NCI-H1694 (cell line): ENCODE measurements at places on chromosomes 7 and 10.

DNA sequence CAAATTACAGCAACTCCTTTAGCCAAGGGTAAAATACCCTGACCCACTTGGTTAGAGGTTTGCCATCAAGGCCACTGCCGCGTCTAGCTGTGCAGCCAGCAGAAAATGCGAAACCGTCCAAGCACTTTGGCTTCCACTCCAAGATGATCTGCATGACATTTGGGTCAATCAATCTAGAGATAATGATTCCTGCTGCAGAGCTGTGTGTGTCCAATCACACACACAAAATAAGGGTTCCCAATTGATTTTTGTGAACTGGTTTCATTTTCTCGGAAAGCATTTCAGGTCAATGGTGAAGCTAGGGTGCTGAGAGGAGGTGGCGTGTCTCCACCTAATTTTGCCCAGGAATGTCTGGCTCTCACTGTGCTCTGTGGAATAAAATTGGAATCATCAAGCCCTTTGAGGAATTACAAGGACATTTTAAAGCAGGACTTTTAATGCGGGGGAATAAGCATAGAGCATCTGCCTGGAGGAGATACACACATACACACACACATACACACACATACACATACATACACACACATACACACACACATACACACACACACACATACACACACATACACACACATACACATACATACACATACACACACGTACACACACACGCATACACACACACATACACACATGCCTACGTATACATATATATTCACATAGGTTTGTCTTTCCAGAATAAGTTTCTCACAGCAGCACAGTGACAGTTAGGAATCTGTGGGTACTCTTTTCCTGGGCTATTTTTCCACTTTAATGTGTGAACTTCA lies 59.5 kb downstream of the ACADSB start:
- DNase-seq = no peak

DNA sequence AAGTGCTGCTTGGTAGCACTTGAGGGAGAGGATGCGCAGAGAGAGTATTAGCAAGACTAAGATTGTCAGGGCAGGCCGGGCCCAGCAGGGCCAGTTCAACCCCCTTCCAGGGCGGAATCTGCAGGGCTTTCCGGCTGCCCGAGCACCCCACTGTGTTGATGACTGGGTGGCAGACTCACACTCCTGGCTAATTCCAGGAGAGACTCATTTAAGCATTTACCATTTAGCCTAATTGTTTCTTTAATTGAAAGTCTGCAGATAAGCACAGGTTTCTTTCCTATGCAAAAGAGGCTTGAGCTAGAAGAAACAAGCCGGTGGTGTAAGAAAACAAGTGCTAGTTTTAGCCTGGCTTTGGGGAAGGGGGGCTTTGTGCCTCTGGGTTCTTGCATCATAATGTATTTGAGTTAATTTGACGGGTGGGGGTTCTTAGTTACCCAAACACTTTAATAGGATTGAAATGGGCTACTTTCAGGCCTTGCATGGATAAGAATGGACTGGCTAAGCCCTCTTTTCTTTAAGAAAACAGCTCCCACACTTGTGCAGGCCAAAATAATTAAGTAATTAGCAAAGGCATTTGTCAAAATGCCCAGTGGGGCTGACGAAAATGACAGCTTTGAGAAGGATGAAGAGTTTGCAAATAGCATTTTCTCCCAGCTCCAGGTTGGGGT lies 201.3 kb downstream of the MYOF start:
- no peak for DNase-seq

DNA sequence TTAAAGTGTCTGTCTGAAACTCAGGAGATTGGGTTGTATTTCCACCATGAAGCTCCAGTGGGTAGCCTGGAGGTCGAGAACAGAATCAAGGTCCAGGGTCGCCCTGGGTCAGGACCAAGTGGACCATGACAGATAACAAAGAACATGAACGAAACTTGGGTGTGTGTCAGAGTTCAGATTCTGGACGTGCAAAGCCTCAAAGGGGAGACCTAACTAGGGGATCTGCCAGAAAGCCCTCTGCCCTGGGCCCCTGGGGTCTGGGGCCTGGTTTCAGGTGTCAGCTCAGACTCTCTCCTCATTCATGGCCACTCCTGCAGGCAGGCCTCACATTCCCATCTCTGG lies 1.6 kb downstream of the RASSF4 start:
- no peak for DNase-seq

DNA sequence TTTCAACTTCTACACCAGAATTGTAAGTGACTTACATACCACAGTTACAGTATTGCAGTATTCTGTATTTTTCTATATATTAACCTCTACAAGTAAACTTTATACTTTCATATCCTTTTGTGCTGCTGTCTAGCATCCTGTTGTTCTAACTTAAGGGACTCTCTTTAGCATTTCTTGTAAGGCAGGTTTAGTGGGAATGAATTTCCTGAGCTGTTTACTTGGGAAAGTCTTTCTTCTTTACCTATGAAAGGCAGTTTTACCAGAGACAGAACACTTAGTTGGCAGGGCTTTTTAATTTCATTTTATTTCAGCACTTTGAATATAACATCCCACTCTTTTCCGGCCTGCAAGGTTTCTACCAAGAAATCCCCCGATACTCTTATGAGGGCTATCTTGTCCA lies 75.8 kb upstream of the WAC start:
- no peak for DNase-seq

- no peak for DNase-seq
These were observed 71.6 kb downstream of the BTRC start for GRCh38 chr10:101425535-101425934.

DNA sequence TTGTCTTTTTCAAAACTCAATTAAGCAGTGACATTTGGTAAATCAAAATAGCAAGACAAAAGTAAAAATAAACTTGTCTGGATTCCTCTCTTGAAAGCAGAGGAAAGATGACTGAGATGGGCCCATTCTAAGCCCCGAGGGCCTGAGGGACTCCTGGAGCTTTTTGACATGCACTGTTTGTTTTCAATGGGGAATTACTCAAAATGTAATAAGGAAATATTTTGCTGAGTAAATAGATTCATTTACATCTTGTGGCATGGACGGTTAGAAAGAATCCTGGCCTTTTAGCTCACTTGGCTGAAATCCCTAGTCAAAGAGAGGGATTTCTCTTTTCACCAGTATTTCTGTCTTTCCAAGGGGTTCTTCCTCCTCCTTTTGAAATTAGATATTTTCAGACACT lies 108.0 kb downstream of the MKX start:
- no peak for DNase-seq

- no peak for DNase-seq
These were observed 104.5 kb upstream of the ZPBP start for GRCh38 chr7:50197549-50197948.

DNA sequence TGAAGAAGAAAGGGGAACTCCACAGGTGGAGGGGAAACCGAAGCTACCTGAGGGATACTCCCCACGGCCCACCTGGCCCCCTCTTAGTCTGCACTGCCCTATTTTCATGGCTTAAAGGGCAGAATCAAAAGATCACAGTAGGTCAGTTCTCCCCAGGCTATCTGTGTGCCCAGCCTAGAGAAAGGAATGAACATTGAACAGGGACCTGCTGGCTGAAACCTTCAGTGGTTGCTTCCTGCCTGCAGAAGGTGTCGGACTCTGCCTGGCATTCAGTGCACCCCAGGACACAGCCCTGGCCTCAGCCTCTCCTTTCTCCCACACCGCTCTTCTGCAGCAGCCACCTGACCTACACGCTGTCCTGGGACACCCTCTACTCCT lies 74.5 kb downstream of the PRKAG2 start:
- DNase-seq = no peak

GRCh38 chr7:38878694-38879457 lies 30.1 kb downstream of the VPS41 start:
- no peak for DNase-seq

DNA sequence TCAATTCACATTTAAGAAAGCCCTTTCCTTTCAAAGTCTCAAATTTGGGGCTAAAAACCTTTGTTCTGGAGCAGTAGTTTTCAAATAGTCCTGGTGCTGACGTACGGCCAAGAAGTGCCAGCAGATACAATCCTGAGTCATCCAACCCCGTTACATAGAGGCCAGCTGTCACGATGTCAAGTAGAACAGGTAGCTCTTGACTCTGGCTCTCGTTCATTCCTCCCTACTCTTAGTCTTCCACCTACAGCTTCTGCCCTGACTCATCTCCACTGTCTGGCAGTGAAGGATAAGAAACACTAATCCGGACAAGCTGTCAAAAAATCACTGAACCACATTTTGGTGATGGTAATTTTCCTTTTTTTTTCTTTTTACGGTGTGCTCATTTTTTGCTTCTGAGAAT lies 132.4 kb upstream of the PTN start:
- DNase-seq = no peak

DNA sequence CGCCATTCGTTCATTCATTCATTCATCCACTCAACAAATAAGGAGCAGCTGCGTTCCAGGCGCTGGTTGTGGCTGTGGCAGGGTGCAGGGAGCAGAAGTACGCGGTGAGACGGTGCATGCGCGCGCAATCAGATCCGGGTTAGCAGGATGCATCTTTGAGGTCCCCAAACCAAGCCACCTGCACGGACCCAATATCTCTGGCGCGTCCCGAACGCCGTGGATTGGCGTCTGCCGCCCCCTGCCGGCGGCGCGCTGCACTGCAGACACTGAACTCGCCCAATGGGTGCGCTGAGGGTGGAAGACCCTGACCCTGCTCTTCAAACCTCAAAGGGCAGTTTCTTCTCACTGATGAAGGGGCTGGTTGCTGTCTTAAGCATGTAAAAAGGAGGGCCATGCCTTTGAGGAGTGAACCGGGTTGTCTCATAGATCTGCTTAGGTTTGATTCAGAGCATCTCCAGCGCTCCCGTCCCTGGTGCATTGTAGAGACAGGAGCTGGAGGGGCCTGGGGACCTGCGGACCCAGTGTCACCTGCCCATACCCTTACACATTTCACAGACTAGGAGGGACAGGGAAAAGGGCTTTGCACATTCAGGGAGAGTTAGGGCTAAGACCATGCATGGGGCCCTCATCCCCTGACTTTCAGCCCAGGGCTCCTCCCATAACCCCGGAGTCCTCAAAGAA lies 102.5 kb downstream of the RAMP3 start:
- DNase-seq = peak; percentile 36

- DNase-seq = no peak
These were observed 216.3 kb downstream of the CHCHD3 start for GRCh38 chr7:132865366-132866143.

DNA sequence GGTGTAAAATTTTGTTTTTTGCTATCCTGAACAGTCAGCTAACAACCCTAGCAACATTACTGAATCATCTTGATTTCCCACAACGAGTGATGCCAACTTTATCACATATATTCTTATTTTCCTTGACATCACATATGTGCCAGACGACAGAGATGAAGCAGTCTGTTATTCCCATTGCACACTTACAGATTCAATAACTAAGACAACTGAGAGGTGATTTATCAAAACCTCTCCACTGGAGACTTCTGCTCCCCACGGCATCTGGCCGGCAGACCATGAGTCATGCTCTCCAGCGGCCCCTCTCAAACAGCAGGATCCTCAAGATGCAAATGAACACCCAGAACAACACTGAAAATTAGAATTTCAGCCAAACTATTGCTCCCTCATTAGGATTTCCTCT lies 57.1 kb downstream of the AMPH start:
- no peak for DNase-seq

DNA sequence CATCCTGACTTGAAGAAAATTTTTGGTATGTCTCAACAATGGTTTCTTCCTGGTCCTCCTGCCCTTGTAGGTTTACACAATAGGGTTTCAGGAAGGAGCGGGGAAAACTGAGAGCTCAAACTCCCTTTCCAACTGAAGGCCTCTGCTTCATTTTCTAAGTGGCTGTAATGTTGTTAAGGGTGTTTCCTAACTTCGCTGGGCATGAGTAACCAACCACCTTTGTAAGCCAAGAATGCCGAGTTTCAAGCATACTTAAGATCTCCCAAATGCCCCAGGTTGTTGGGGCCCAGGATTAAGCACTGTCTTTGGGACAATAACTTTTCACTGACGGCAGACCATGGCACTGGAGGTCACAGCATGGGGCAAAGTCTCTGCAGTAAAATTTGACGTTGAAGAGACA lies 33.6 kb upstream of the DRGX start:
- DNase-seq = no peak

DNA sequence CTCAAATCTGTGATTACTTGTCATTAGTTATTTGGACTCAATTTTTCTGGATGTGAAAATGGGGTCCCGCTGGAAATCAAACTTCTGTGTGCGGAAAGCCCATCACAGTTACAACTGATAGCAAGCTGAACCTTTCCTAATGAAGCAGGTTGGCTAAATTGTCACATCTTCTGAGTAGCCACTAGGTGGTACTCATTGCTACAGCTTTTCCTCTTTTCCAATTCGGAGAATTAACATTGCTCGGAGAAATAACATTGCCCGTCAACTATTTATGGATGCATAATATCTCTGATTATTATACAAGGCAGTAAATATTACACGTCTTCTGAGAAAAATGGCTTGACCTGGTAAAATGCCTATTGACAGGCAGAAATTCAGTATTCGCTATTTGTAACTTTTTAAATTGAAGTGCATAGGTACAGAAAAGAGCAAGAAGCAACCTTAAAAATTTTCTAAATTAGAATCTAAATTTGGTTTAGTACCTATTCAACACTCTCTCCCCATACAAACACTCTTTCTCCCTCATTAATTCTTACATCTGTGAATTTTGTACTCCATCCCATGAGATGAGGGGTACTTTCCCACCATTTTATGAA lies 17.3 kb upstream of the BLOC1S2 start:
- peak; percentile 49 for DNase-seq

GRCh38 chr10:69732147-69732825 lies 69.4 kb upstream of the COL13A1 start:
- no peak for DNase-seq

DNA sequence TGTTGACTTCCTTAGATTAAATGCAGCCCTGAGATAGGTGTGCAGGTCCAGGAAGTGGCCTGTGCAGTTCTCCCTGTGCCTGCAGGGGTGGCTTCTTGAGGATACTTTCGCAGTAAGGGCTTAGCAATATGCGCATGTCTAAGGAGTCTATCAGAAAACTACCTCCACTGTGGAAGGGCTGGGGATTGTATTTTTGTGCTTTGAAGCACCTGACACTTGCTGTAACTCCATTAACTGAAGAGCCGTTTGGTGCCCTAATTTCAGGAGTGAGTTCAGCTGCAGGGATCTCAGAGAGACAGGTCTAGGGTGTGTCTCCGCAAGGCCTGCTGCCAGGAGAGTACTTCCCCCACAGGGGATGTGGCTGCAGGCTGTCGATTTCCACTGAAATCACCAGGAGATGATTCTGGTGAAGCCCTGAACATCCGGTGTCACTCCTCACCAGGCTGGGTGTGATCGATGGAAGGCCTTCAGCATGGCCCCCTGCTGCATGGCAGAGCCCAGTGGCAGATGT lies 35.5 kb downstream of the IKZF1 start:
- DNase-seq = no peak
